Cerebellar cortex (tissue), 1 donor: ENCODE measurements at places on chromosomes 4 and X.

DNA sequence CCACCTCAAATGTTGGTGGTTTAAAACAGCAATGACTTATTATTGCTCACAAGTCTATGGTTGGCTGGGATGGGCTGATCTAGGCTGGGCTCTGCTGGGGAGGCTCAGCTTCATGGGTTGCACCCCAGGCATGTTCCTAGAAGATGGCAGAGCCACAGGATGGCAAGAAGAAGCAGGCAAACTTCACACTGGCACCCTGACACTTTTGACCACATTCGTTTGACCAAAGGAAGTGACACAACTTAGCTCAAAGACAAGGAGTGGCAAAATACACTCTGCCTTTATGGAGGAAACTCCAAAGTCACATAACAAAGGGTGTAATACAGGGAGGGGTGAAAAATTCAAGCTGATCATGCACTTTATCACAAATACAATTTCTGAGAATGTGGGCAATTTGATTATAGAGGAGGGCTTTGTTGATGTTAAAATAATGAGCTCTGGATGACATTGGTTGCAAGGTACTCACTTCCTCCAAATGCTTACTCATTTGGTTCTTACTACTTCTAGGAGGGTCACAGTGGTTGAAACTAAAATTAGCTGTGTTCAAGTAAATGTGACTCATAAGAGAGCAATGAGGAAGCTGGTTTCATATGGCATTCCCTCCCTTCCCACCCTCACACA, 249.2 kb upstream of the RPS6KA3 start:
- no peak for DNase-seq

DNA sequence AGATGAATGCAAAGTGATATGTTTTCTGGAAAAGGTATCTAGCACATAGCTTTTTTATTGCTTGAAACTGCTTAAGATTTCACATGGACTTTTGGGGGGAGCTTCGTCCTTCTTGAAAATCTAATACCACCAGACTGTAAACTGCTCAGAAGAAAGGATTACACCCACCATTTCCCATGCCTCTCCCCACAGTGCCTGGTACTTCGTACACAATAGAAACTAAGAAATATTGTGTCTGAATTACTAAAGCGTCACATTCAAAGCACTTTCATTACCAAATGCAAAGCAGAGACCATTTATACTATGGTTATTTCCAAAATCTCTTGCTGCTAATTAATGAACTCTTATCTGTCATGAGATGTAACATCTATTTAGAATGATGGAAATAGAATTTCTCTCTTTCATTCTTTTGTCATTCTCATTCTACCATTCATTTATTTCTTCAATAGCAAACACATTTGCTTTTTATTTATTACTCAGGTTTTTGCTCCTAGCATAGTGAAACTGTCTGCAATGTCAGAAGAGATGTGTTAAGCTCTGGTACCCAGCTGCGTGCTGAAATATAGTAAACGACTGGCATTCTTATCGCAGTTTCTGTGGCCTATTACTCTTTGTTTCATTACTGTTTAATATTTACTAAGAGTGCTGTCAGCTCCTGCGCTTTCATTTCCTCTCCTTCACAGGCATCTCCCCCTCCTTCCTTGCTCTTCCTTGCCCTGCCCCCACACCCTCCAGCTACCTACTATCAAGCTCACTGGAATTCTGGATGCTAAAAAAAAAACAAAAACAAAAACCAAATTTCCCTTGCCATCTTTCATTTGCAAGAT, 51.4 kb upstream of the RAPGEF2 start:
- no peak for DNase-seq

DNA sequence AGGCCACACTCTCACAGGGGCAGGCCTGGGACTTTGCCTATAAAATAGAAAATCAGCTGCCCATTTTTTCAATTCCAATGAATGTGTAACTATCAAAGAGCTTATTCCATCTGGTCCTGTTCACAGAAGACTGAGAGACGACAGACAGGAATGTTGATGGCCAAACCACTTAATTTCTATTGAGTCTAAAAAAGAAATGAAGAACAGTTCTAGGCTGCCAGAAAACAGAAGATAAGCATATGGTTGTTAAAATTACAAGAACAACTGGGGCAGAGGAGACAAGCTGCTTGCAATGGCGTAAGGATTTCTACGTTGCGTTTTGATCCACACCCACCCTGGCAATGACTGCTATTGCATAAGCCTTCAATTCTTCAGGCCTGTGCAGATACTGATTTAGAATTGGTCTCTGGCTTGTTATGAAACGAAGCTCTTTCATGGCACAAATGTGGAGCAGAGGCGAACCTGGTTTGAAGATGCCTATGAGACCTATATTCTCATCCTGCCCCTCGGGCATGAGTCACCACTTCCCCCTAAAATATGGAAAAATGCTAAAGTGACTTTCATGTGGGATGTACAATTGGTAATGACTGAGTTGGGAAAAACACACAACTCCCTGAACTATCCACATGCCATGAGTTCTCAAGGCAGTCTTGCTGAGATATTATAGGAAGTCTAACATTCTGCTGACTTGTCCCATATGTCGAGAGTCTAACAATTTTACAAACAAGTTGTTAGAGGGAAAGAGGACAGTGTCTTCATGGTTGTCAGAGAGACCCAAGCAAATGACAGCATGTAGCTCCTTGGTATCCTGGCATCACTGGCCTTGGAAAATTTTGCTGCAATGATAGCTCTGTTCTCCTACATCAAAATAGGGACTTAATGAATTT, 37.9 kb upstream of the SORBS2 start:
- DNase-seq = no peak

DNA sequence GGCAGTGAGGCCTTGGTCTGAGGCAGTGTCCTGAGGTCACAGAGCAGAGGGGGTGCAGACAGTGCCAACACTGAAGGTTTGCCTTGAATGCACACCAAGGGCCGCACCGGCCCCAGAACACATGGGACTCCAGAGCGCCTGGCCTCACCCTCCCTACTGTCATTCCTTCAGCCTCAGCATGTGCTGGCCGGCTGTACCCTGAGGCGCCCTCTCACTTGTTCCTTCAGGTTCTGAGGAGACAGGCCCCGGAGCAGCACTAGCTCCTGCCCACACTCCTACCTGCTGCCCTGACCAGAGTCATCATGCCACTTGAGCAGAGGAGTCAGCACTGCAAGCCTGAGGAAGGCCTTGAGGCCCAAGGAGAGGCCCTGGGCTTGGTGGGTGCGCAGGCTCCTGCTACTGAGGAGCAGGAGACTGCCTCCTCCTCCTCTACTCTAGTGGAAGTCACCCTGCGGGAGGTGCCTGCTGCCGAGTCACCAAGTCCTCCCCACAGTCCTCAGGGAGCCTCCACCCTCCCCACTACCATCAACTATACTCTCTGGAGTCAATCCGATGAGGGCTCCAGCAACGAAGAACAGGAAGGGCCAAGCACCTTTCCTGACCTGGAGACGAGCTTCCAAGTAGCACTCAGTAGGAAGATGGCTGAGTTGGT, 2.4 kb downstream of the MAGEA12 start:
- DNase-seq = no peak

DNA sequence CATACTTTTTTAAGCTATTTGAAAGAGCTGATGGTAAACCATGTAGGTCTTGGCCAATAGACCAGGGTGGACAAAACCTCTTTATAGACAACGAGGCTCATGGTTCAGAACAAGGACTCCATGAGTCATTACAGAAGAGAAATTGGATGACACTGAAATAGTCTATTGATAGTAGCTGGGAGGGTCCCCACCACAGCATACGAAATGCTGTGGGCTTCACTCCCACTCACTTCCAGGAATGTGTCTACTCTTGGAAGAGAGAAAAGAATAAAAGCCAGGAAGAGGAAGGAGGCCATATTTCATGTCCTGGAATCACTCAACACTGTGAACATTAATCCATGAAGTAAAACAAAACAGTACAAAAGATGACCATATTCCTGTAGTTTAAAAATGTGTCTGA, 82.3 kb upstream of the MXRA5 start:
- no peak for DNase-seq
